ENCODE measurements at places on chromosomes 5 and 9.

DNA sequence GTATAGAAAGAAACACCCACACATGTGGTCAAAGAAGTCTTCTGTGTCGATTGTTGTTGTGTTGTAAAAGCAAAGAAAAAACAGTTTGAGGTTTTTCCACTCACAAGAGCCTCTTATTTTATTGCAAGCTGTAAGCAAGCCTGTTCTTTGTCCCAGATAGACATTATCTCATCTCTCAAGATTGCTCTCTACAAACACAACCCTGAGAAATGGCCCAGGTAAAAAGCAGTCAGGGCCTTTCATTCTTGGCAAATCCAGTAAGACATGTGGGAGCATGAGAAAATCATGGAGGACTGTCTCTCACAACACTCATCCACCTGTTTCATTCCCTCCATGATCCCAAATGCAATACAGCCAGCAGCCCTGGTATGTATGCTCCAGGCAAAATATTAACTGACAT is 286.6 kb upstream of the POU5F2 start:
- no peak for DNase-seq

- peak; percentile 79 for DNase-seq
Observed at GRCh38 chr5:132369474-132370180, at the start of gene SLC22A5. Gene SLC22A5 (plus strand): TSS chr5:132369710. CDS start chr5:132369973, 263 bp downstream.

GRCh38 chr9:75390951-75391350 is 302.6 kb downstream of the OSTF1 start:
- peak; percentile 26 for DNase-seq

DNA sequence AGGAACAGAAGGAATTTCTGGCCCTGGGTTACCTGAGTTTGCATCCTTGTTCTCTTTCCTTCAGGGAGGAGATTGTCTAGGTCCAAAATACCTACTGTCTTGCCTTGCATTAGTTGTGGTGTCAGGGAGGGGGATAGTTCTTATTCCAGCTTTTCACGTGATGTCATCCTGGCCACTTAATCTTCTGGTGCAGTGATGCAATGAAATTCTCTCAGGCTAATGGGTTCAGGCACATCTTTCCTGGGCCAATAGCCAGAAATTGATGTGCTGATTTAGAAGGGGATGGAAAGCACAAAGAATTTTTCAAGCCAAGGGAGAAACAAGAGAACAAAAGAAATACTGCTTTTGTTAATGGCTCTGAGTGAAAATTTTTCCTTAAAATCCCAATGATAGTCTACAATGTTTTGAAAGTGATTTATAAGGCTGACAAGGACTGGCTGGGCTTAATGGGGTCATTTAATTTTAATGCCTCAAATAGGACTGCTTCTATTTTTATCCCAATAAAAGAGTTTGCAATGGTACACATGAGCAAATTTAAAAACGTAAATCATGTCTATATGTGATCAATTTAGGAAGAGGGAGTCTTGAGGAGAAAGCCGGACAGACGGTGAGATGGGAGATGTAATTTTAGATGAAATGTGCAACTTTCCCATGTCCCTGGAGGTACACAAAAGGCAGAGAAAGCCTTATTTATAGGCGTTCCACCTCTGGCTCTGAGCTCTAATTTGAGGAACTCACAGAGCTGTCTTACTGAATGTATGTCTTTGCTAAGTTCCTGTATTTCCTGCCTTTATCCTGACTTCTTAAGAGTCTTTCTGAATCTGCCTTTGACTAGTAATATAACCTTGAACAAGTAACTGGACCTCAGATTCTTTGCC is 89.3 kb upstream of the SV2C start:
- DNase-seq: no peak

DNA sequence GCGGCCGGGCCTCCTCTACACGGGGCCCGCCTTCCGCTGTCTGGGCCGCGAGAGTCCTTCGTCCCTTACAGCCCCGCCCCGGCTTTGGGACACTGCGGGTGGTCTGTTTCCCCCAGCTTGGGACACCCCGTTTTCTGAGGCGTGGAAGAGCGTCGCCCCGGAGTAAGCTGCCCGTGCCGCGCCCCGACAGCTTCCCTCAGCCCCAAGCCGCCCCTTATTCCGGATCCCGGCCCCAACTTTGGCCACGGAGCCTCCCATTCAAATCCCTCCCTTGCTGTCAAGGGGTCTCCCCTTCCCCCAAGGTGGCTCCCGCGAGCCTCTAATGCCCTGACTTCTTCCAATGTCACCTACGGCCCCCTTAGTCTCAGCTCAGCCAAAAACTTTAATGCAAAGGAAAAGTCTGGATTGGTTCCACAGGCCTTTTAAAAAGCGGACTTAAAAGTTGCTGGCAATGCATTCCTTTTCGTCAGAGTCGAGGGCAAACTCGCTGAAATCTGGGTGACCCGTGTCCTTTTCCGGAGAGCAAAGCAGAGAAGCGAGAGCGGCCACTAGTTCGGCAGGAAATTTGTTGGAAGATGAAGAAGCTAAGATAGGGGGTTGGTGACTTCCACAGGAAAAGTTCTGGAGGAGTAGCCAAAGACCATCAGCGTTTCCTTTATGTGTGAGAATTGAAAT is 19.8 kb downstream of the EXOSC2 start:
- no peak for DNase-seq

- DNase-seq: no peak
Observed at GRCh38 chr5:124692324-124692723, 54.1 kb downstream of the ZNF608 start.
